ENCODE measurements at places on chromosomes 2 and 18. TPM values are rescaled to one million over a fixed set of nuclear protein-coding genes. Genes with fewer than 3 reads are reported as not detected.

DNA sequence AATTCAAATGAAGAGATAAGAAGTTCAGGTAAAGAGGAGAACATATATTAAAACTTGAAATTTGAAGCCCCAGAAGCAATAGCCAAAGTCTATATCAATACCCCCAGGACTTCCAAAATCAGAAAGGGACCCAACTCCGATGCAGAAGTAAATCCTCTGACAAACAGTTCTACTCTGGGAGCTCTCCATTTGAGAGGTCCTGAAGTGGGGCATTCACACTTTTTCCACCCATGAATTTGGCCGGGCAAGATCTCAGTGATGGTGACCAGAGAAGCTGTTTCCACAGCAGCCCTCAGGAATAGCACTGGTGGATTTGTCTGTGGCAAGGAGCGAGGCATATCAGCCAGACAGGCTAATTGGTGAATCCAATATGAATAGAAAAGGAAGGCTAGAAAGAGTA lies 313.6 kb upstream of the MC4R start:
- DNase-seq: no peak

DNA sequence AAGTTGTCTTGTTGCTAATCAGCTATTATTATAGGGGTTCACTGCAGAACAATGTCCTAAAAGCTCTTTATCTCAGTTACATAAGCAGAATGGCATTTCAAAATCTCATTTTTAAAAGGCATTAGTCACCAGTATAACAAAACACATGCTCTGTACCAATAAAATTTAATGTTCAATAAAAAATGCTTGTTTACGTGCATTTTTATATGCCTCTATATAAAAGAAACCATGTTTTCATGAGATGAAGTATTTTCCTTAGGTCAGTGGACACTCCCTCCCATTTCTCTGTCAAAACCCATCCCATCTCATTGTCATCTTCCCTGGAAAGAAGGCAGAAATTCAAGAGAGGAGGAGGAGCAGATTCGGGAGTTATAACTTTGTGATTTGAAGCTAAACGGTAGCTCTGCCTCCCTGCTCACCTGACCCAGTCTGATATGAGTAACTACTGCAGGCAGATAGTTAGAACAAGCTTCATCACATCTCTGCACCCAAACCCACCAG lies 231.9 kb upstream of the SIX2 start:
- peak; percentile 85 for DNase-seq

DNA sequence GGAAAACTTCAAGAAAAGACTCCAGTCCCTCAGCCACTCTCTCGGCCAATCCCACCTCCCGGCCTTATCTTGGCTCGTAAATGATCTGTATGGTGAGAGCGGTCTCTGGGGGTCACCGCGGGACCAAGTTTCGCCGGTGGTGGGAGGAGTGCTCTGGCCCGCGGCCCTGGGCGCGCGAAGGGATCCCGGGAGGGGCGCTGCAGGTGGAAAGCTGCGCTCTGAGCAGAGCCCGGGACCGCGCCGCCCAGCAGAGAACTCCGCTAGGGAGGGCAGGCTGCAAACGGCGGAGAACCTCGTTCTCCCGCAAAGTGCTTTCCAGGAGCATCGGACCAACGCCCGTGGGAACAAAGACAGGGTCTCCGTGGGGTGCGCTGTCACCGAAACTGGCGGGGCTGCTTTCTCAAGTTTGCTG lies 622 bp downstream of the LRP2 start:
- no peak for DNase-seq

GRCh38 chr2:42523341-42523740 lies 29.6 kb upstream of the KCNG3 start:
- no peak for DNase-seq

DNA sequence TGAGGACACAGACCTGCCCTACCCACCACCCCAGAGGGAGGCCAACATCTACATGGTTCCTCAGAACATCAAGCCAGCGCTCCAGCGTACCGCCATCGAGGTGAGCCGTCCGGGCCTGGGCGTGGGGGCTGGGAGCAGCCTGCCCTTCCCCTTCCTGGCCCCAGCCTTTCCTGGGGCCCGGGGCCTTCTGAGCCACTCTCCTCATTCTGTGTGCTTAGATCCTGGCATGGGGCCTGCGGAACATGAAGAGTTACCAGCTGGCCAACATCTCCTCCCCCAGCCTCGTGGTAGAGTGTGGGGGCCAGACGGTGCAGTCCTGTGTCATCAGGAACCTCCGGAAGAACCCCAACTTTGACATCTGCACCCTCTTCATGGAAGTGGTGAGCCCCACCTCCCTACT lies 157.9 kb downstream of the DYSF start:
- no peak for DNase-seq

DNA sequence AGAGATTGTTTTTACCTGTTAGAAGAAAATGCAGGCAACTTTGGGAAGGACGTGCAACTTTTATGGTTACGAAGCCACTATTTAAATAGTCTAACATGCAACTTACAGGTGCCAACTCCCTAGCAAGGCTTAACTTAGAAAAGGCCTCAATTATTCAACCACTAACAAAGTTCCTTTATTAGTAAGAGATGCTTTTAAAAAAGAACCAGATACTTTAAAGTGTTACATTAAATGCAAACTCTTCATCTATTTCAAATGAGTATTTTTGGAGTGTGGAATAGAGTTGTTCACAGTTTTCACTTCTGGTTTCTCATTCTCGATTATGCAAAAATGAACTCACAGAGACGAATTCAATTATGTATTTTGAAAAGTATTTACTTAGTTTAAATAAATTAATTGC lies 51.7 kb downstream of the PELI1 start:
- DNase-seq: no peak

DNA sequence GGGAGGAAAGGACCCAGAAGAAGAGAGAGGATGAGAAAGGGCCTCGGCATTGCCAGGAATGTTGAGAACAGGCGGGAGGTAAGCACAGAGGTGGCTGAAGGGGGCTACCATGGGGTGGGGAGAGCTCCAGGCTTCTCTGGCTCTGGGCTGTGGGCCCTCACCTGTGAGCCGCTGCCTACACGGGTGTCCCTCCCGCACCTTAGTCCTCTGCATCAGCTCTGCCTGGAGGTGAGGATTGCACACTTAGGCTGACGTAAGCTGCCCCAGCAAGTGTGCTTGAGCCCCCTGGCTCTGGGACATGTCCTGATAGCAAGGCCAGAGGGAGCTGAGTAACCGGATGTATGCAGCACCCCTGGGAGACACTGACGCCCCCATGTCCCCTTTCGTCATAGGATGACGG lies 33.9 kb downstream of the TMEM18 start:
- no peak for DNase-seq

GRCh38 chr18:77022556-77022955 lies 110.0 kb downstream of the MBP start:
- DNase-seq: no peak

- no peak for DNase-seq
Measured at GRCh38 chr2:120508567-120509041, 162.7 kb downstream of the INHBB start.

GRCh38 chr2:113795405-113795920 lies 39.0 kb upstream of the SLC35F5 start:
- DNase-seq: no peak

- peak; percentile 50 for DNase-seq
Measured at GRCh38 chr2:166419616-166419934, 43.8 kb upstream of the SCN9A start.

DNA sequence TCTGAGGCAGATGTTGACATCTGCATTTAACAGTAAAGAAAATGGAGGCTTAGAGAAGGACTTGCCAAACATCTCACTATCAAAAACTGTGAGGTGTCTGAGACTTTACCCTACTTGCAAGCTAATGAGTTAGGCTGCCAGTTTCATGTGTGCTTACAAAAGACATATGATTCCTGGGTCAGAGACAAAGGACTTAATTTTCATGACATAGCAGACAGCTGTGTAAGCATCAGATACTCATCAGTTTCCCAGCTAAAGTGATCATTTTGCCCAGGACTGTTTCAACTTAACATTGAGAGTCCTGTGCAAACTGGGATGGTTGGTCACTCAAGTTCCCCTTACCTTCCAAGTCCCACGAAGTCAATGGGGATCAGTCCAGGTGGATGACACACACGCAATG lies 18.9 kb upstream of the DAPL1 start:
- peak; percentile 78 for DNase-seq

DNA sequence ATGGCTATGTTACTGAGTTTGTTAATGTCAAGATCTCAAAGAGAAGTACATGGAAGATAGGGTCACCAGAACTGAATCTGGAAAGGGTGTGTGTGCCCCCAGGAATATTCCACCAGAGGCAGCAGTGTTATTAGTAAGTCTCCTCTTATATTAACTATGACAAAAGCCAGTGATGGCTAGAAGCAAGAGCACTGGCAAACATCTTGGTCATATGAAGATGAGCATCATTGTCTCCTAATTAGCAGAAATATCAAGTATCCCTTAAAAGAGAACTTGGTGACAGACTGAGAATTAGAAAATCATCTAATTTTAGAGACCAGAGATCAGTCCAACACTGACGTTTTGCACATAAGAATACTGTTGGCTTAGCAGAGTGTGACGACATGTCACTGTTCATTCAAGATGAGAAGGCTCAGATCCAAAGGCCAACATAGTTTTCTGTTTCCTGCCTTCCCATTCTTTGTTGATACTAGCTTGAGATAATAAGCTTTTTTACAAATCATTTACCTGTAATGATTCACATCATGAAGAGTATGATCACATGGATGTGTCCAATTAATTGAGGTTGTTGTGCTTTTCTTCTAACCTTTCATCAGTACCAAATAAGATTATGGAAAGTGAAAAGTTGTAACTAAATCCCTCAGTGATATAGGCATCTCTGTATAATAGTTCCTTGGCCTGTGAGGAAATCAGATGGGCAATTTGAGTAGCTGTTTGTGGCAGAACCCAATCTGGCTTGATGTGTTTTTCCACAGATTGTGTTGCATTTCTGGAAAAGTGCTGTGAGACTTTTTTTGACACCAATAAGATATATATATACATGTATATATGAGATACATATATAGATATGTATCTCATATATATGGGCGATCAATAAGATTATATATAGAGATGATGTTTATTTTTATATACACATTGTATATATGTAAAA lies 44.5 kb downstream of the MAPRE2 start:
- no peak for DNase-seq

- no peak for DNase-seq
Measured at GRCh38 chr18:74389991-74390390, 67.1 kb downstream of the DIPK1C start.

GRCh38 chr2:37984589-37984988 lies 59.5 kb downstream of the RMDN2 start:
- DNase-seq: peak; percentile 24

DNA sequence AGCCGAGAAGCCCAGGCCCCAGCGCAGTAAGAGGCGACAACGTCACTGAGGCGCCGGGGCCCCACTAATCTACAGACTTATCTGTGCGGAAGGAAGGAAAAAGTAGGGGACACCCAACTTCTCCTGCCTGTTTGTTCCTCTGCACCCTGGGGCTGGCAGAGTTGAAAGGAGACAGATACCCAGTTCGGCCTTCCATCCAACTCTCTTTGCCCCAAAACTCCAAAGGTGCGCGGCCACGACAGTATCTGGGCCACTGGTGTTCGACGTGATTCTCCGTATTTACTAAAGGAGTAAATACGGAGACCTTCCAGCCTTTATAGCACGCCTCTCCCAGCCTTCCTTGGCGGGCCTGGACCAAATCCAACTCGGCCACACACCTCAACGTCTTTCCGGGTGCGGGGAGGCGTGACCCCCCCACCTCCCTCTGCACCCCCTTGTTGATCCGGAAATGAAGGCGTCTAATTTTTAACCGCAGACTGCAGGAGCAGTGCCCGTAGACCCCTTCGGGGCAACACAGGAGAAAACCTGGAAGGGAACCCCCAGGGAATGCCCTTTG lies 1.6 kb downstream of the SMAD7 start:
- DNase-seq: no peak

GRCh38 chr2:147352264-147353071 lies 492.4 kb upstream of the ACVR2A start:
- DNase-seq: no peak

DNA sequence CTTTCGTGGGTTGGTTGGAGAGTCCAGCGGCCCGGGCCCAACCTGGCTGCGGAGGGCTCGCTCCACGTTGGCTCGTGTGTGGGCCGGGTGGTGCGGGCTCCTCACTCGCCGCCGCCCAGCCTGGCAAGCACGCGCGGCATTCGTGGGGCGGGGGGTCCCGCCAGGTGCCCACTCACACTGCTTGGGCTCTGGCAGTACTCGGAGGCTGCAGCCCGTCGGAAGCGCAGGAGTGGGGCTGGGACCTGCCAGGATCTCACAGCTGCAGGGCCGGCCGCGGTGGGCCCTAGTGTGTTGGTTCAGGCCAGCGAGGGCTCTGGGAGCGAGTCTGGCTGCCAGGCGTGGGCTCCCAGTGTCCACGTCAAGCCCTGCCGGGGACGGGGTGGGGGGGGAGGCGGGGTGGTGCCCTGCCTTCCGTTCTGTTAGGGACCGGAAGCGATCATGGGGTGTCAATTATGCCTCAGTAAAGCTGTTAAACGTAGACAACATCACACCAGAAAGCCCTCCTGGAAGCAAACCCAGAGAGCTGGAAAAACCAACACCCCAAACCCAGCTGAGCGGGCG lies 1.0 kb upstream of the HS6ST1 start:
- DNase-seq: no peak

DNA sequence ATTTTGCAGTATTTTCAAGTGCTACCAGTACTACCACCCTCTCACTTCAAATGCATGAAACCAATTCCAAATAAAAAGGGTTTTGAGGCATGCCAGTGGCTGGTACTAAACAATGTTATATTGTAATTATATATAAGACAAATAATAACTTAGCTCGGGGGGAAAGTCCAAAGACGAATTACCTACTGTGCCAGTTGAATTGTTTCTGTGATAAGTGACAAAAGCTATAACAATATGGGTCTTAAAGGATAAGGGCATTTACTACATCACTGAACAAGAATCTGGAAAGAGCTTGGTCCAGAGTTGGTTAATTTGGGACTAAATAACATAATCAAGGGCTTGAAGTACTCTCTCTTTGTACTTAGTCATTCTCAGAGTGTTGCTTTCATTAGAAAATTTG lies 404.7 kb upstream of the CHAC2 start:
- no peak for DNase-seq

- DNase-seq: no peak
Measured at GRCh38 chr2:219434718-219435525, at the start of gene SPEG. SPEG (plus strand) TSS chr2:219434843; CDS start chr2:219434978, 135 bp downstream.

Gene TEKT4
- not detected for total RNA-seq

Gene UGT1A4
- total RNA-seq: not detected

Gene SFTPB
- total RNA-seq: not detected

Gene KCNJ13
- not detected for total RNA-seq

Gene MRPL44
- 36.2 TPM for total RNA-seq

Gene DCAF17
- 16.5 TPM for total RNA-seq

Gene ALPG
- not detected for total RNA-seq

Gene RTP5
- total RNA-seq: not detected

Gene IL18RAP
- not detected for total RNA-seq

Gene MROH2A
- not detected for total RNA-seq

Gene CIDEA
- not detected for total RNA-seq

Gene AFF3
- not detected for total RNA-seq

Gene LOXHD1
- total RNA-seq: not detected

Gene SLC9A4
- 0.06 TPM for total RNA-seq

Gene LYPD1
- not detected for total RNA-seq

Gene HRH4
- not detected for total RNA-seq
